ENCODE measurements at places on chromosomes 6 and 20.

- DNase-seq = no peak
Observed at GRCh38 chr6:153275997-153276396, 144.9 kb upstream of the RGS17 start.

DNA sequence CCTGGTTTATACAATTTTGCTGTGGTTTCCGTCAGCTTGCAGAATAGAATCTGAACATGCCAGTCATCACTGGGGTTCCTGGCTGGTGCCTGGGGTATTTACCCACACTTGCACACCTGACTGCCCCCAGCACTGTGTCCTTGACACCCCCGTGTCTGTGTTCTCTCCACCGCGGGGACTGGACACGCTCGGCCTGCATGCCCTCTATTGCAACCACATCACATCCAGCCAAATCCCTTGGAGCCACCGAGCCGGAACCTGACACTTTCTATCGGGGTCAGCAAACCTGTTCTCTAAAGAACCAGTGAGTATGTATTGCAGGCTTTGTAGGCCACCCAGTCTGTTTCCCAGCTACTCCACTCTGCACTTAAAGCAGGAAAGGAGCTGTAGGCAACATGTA is 527.5 kb downstream of the PRKN start:
- no peak for DNase-seq

- DNase-seq = no peak
Observed at GRCh38 chr6:136921936-136922684, at the start of gene SLC35D3. Gene SLC35D3 (plus strand): TSS chr6:136922301. CDS start chr6:136922429, 128 bp downstream.

- no peak for DNase-seq
Observed at GRCh38 chr6:7707787-7708186, 18.1 kb upstream of the BMP6 start.

DNA sequence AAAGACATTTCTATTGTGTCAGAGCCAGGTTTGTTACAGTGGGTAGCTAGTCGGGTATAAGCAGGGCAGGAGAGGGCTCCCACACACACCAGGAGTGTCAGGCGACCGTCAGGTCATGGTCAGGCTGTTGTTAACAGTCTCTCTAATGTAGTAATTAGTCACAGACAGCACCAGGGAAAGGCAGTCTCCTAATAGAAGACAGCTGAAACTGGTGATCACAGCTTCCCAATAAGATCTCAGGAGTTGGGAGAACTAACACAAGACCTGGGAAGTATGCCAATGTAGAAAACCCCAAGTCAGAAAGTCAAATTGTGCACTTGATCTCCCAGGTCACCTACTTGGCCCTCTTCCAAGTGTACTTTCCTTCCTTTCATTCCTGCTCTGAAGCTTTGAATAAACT is 53.0 kb upstream of the GPR6 start:
- DNase-seq = no peak

- no peak for DNase-seq
Observed at GRCh38 chr6:135163440-135163738, 17.7 kb upstream of the MYB start.

DNA sequence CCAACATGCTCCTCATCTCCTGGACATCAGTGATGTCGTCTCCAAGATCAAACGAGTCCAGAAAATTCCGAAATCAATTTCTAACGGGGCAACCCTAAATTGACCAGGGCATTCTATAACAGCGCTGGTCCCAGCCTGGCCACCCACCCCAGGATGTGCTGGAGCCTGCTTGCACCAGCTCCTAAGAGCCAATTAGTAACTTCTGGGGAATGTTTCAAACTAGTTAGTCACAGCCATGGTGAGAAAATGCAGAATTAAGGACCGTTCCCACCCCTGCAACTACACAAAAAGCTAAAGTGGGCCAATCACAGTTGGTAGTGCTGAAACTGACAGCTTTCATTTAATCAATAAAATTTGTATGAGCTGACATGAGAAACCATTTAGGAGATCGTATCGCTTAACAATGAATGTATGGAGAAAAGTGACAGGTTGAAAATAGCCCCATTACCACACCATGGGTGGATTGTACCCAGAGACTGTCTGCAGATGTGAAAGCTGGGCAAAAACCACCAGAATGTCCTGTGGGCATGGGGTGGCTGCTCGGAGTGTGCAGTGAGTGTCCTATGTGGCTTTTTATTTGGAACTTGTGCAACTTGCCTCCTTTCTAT is 165.7 kb upstream of the AFDN start:
- DNase-seq = no peak

GRCh38 chr6:5091210-5092069 is 6.3 kb downstream of the PPP1R3G start:
- no peak for DNase-seq

GRCh38 chr6:77487808-77488425 is 24.6 kb upstream of the HTR1B start:
- DNase-seq = no peak

GRCh38 chr6:167699141-167699931 is 127.4 kb upstream of the AFDN start:
- DNase-seq = peak; percentile 31

DNA sequence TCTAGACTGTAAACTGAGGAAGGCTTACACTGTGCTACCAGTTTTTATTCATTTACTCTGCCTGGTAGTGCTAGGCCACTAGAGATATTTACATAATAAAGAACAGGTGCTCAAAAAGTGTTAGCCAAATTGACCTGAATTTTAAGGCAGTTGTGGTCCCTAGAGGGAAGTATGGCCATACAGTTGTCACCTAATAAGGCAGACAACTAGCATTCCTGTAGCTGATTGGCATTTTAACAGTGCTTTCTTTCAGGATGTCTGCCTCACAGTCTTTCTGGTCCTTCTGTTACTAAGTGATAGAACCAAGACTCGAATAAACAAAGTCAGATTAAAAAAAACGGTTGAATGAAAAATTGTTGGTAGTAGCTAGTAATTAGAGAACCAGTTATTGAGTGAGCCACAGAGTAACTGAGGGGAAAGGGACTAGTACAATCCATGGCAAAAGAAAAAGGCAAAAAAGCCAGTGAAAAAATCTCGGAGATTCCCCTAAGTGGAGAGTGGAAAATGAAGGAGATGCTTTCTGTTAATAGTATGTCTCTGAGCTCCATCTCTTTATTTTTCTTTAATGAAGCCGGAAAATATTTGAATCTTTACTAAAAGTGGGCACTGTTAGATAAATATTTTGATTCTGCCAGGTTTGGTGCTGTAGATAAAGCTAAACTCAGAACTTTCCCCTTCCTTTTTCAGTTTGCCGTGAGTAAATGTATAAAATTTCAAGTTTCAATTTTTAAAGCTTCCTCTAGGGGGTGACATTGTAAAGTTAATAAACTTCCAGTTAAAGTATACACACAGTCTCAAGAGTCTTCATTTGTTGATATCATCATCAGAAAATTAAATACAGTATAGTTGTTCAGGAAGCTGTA is 9.1 kb downstream of the VTA1 start:
- DNase-seq = no peak

DNA sequence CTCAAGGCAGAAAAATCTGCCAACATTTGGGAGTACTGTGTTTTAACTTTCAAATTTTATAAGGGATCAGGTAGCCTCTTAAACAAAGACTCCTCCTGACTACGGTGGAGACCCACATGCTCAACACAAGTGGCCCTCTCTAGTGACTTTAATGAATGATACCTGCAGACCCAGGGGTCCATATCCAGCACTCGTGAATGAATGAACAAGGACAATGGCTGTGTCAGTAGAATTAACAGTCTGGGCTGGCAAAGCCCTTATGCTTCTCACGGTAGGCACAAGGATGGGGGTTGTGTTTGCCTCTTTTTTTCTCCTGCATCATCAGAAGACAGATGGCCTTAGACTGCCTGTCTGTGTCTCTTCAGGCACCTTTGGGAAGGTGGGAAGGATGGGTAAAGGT is 112.6 kb upstream of the TRAF3IP2 start:
- no peak for DNase-seq

GRCh38 chr20:35091816-35092523 is 637 bp downstream of the TRPC4AP start:
- DNase-seq = no peak

DNA sequence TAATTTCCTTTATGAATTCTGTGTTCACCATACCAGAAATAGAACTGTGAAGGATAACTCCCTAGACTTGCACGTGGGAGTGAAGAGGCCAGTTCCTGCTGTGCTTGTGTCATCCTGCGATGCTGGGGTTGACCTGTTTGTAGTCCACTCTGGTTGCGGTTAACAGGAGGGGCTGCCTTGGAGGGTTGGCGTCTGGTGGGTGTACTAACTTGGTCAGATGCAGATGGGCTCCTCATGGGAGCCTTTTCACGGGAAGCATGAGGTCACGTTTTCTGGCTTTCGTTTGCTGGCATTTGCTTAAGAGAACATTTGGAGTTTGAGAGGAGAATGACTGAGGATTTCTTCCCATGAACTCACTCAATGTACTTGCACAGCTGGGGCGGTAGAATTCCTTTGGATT is 41.2 kb downstream of the IGF2R start:
- DNase-seq = no peak

DNA sequence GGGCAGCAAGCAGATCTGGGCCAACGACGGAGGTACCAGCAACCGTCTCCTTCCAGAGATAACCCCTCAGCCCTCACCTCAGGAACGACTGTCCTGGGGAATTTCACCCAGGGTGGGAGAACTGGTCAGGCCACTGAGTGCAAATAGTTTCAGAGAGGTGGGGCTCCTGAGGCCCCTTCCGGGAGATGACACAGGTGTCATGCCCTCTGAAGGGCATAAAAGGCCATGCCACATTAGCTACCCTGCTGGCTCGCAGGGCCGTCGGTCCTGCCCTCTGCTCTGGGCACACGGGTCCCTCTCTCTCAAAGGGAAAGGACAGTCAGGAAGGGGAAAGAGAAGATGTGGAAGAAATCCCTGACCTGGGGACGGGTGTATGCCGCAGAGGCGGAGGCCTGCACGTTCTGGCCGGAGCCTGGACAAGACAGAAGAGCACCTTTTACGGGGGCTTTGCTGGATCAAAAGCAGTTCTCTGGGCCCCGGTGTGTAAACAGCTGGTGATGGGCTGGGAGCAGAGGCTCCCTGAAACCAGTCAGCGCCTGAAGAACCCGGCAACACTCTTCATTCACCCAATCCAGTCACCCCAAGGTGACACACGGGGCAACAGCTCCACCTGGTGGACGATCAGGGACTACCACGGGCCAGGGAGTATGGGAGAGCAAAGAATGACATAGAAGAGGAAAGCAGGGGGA is 6.4 kb upstream of the TAF8 start:
- peak; percentile 87 for DNase-seq
